ENCODE measurements at places on chromosomes 12 and 14. TPM values are rescaled to one million over a fixed set of nuclear protein-coding genes. Genes with fewer than 3 reads are reported as not detected.

Gene SLC25A21
- not detected for total RNA-seq

Gene BCDIN3D
- 7.6 TPM for total RNA-seq

Gene FOXA1
- 0.42 TPM for total RNA-seq

Gene NEUROD4
- total RNA-seq, result not detected

Gene EMC9
- total RNA-seq, result 30.2 TPM

Gene KRT2
- not detected for total RNA-seq

Gene SLCO1B1
- not detected for total RNA-seq

Gene ZBTB25
- 21.7 TPM for total RNA-seq
